Body of pancreas (tissue), 4 donors: ENCODE measurements at places on chromosomes 5 and 9. TPM values are rescaled to one million over a fixed set of nuclear protein-coding genes. Genes with fewer than 3 reads are reported as not detected.

Gene GADD45G
- total RNA-seq = 54.2 TPM

Gene CTXN3
- not detected for total RNA-seq

Gene FOXI1
- not detected for total RNA-seq

Gene PTGDS
- 17.8 TPM for total RNA-seq

Gene MARCOL
- total RNA-seq = not detected

Gene TXNDC8
- total RNA-seq = not detected

Gene OLFM1
- total RNA-seq = 7.8 TPM

Gene KCNN2
- total RNA-seq = 9.6 TPM

Gene SGCD
- 0.66 TPM for total RNA-seq

Gene LCN2
- total RNA-seq = 4.9 TPM

Gene GABRG2
- total RNA-seq = not detected

Gene CARD9
- 0.78 TPM for total RNA-seq

Gene AGXT2
- total RNA-seq = not detected

Gene PAEP
- total RNA-seq = not detected

Gene NRG2
- total RNA-seq = 5.6 TPM

Gene ELAVL2
- total RNA-seq = not detected

Gene MOB3B
- total RNA-seq = 6.0 TPM

Gene HBEGF
- 7.3 TPM for total RNA-seq

Gene HAND1
- not detected for total RNA-seq

Gene KCNT1
- total RNA-seq = under 0.01 TPM

Gene SEMA5A
- total RNA-seq = 3.4 TPM

Gene STPG3
- not detected for total RNA-seq

Gene C8G
- not detected for total RNA-seq

Gene KCNIP1
- 0.52 TPM for total RNA-seq

Gene PTPN3
- total RNA-seq = 19.5 TPM

Gene FOXD4
- 0.99 TPM for total RNA-seq

Gene RAB3C
- total RNA-seq = 2.3 TPM

Gene TRUB2
- 11.4 TPM for total RNA-seq

Gene FRRS1L
- 0.52 TPM for total RNA-seq

Gene C5orf52
- not detected for total RNA-seq

Gene F12
- 0.33 TPM for total RNA-seq

Gene FOXD4L5
- total RNA-seq = 0.26 TPM

Gene IL13
- total RNA-seq = not detected

Gene DOCK8
- total RNA-seq = 5.9 TPM

Gene CARD6
- 5.4 TPM for total RNA-seq

Gene C9
- total RNA-seq = not detected

Gene SLC36A2
- total RNA-seq = not detected

Gene DAPK1
- 152 TPM for total RNA-seq

Gene SPAG8
- 1.6 TPM for total RNA-seq

Gene SPATA31C1
- not detected for total RNA-seq

Gene BTNL3
- total RNA-seq = 0.26 TPM

Gene SLC34A1
- not detected for total RNA-seq

Gene F2R
- total RNA-seq = 13.0 TPM

Gene PCSK1
- 7.9 TPM for total RNA-seq

Gene PLPPR1
- total RNA-seq = 0.26 TPM

Gene N4BP3
- total RNA-seq = 0.52 TPM

Gene ARL14EPL
- not detected for total RNA-seq

Gene PRRX2
- total RNA-seq = 1.0 TPM
